Renal cortex interstitium (tissue), 15 donors: ENCODE measurements at places on chromosomes 3 and 15.

- DNase-seq, result no peak
Observed at GRCh38 chr3:49717211-49717958, 2.1 kb downstream of the AMIGO3 start.

DNA sequence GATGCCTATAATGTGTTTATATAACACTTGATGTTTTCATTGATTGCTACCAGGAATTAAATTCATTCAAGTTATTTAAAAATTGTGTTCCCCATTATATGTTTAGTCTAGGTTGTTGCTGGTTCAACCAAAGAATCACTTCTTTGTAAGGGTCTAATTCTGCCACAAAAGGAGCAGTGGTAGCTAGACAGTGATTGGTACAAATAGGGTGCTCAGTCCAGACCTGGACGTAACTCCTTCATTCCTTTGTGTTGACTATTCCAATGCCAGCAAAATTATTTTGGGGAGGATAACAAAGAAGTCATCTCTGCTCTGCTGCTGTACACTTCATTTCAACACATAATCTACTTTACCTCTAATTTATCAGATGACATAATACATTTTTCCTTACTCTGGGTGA lies 1.2 kb downstream of the CHMP2B start:
- no peak for DNase-seq

GRCh38 chr3:46089237-46090011 lies 62.1 kb upstream of the XCR1 start:
- DNase-seq, result no peak

DNA sequence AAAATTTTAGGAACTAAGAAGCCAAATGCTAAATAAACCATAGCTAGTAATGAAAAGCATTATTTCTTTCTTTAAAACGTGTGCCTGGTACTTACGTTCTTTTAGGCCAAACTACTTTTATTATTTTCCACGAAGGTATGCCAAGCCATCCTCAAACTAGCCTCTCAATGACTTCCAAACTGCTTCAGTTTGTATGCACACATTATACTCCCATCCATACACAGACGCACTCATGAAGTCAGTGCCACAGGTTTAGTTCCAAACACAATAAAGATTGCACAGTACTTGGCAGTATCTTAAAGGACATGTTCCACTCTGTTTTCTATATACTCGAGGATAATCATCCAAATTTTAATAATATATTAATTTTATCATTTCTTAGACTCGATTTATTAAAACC lies 609.2 kb upstream of the ZNF385D start:
- DNase-seq, result no peak

- no peak for DNase-seq
Observed at GRCh38 chr3:30510596-30510995, 95.8 kb upstream of the TGFBR2 start.

DNA sequence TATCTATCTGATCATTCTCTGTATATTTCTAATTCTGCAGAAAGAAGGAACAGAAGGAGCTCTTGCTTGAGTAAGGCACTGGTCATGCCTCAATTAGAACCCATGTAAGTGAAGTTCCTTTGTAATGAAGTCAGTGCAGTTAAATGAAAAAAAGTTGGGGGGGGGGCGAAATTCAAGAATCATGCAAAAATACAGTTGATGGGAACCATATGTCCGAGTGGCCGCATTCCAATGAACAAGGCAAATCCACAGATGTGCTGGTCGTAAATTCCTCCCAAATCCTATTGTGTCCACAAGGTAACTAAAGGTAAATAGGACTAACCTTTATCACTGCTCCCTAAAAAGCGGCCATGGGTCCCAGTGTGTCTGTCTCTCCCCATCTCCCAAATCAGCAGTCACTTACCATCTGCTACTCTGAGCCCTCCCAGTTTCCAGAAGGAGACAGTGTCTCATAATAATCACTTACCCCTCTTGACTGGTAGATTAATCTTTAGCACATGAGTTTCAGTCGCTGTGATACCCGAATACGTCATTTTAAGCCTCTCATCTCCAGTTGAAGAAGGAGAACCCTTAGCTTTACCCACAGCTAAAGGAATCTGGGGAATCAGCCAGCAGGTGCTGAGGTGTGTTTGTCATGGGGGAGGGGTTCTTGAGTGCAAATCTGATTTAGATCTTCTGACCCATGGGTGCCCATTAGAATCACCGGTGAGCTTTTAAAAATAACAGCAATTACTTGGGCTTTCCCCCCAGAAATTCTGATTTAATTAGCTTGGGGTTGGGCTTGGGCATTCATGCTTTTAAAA lies 56.3 kb upstream of the EPHB3 start:
- no peak for DNase-seq

- DNase-seq, result no peak
Observed at GRCh38 chr3:190385731-190386688, 2.0 kb upstream of the CLDN16 start.

- no peak for DNase-seq
Observed at GRCh38 chr15:60551147-60551780, 72.3 kb upstream of the ICE2 start.

DNA sequence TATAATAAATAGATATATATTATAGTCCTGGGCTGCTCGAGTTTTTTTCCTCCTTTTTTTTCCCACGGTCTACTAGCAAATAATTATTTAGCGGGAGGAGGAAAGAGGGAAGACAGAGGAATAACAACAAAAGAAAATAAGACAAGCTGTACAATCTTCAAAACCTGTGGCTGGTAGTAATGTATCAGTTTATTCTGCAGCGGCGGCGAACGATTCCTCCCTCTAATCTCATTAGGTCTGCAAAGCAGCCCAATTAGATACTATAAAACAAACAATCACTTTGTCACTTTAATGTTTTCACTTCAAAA lies 390 bp upstream of the TLE3 start:
- no peak for DNase-seq

GRCh38 chr3:44003801-44004200 lies 237.9 kb upstream of the TOPAZ1 start:
- no peak for DNase-seq

DNA sequence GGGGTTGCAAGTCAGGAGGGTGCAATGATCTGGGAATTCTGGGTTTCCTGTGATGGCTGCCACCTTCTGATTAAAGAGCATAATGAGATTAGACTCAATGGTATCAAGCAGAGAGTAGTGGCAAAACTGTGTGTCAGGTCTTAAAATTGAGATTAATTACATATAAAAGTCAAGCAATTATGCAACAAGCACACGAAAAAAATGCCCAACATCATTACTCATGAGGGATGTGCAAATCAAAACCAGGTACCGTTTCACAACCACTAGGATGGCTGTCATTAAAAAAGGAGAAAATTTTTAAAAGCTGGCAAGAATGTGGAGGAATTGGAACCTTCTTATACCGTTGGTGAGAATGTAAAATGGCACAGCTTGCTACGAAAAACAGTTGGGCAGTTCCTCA lies 205.0 kb downstream of the OSBPL10 start:
- no peak for DNase-seq

- no peak for DNase-seq
Observed at GRCh38 chr3:42052484-42053351, 38.4 kb upstream of the TRAK1 start.

- no peak for DNase-seq
Observed at GRCh38 chr15:99425657-99426301, 140.0 kb upstream of the MEF2A start.

GRCh38 chr3:87900061-87900460 lies 158.7 kb downstream of the CGGBP1 start:
- no peak for DNase-seq

DNA sequence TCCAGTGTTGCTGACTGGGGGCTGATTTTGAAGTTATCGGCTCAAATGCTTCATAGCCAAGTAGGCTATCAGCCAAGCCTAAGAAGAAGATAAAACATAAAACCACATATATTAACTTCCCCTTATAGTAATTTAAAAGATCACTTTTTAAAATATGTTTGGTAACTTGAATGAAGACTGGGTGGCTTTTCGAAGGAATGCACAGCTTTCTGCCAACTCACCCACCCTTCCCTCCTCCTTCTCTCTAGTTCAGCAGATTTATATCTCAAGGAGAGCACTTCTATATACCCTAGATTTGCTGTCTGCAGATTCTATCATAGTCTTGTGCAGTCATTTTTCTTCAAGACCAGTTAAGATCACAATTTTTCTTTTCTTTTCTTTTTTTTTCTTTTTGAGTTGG lies 189.4 kb upstream of the CHRM5 start:
- no peak for DNase-seq

DNA sequence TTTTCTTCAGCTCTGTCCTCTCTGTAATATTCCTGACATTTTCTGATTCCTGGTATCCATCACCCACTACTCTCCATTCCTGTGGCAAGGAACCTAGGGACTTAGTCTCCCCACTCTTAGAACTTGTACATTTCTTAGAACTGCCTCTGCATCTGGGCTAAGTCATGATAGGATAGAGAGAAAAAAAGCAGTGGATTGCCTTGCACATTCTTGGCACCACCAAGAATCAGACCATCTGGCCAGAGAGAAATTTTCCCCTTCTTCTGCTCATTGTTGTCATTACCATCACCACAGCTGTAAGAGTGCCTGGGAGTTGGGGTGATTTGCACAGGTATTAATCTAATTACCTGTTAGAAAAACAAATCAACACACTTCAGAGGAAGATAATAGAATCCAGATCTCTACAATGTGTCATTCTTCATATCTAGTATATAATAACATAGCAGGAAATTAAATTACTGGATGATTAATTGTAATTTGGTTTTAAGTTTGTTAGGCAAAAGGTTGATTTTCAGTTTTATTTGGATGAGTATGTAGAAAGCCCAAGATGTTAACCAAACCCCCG lies 264.8 kb upstream of the ZPLD1 start:
- no peak for DNase-seq

- no peak for DNase-seq
Observed at GRCh38 chr3:134372396-134373270, 1.6 kb downstream of the AMOTL2 start.

- no peak for DNase-seq
Observed at GRCh38 chr3:130849091-130849552, 44.8 kb upstream of the ATP2C1 start.

DNA sequence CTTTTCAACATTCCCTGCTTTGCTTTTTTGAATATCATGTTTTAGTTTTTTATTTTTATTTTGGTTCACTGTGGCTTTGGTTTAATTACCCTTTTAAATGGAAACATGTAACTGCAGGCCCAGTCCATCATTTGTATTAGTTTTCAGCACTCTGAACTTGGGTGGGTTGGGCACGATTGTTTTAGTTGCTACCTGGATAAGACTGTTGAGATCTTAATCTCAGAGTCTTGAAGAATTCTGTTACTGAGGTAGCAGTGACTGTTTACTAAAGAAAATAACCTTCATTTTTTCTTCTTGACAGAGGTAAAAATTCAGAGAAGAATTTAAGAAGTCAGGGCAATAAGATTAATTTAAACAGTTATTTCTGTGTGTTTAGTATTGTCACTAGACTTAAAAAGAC lies 15.2 kb downstream of the PLCL2 start:
- DNase-seq, result no peak
